ENCODE measurements at places on chromosomes 7 and 10. TPM values are rescaled to one million over a fixed set of nuclear protein-coding genes. Genes with fewer than 3 reads are reported as not detected.
A peak's percentile ranks its signal among the peaks of the same experiment; 100 is the strongest.

- DNase-seq: no peak
Observed at GRCh38 chr7:112898432-112899290, 108.5 kb upstream of the TMEM168 start.

DNA sequence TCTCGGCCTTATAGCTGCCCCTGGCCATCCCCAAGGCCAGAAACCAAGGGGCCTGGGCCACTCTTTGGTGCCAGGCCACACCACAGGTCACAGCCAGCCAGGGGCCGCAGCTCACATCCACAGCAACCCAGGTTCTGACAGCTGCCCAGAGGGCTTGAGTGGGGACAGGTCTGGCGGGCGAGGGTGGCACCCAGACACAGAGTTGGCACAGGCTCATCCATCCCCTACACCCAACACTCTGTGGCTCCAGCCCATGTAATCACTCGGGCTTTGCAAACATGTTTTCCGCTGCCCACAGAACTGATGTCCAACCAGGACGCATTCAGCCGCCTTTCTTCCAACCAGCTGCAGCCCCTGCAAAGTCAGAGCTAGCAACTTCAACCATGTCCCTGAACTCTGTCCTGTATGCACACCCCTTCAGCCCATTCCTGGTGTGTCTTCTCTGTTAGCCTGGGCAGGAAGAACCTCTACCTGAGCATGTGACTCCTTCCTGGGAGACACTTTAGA lies 57.7 kb upstream of the PPP2R2D start:
- DNase-seq: no peak

DNA sequence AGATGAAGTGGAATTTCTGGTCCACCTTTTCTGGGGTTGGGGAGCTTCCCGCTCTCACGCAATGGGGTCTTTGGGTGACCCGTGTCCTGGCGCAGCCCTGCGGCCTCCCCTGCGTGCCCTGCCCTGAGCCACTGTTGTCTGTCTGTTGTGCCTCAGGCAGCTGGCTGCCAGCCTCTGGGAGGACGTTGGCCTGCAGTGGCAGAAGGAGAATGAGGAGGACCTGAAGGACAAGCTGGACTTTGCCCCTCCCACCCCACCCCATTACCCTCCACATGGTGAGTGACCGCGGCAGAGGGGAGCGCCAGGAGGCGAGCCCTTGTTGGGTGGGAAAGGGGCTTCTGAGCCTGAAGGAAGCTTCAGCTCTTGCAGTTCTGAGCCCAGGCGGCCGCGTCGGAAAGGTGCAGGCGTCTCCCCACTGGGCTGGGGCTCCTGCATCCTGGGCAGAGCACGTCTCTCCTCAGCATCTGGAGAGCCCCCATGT lies 14.2 kb upstream of the PRKAR1B start:
- DNase-seq: peak; percentile 10

GRCh38 chr10:20085115-20085514 lies 268.9 kb downstream of the PLXDC2 start:
- no peak for DNase-seq

- DNase-seq: no peak
Observed at GRCh38 chr10:118840776-118841468, 86.2 kb upstream of the CACUL1 start.

The ABCA13 gene
- total RNA-seq: 0.16 TPM

The AHCYL2 gene
- total RNA-seq: 6.7 TPM

DNA sequence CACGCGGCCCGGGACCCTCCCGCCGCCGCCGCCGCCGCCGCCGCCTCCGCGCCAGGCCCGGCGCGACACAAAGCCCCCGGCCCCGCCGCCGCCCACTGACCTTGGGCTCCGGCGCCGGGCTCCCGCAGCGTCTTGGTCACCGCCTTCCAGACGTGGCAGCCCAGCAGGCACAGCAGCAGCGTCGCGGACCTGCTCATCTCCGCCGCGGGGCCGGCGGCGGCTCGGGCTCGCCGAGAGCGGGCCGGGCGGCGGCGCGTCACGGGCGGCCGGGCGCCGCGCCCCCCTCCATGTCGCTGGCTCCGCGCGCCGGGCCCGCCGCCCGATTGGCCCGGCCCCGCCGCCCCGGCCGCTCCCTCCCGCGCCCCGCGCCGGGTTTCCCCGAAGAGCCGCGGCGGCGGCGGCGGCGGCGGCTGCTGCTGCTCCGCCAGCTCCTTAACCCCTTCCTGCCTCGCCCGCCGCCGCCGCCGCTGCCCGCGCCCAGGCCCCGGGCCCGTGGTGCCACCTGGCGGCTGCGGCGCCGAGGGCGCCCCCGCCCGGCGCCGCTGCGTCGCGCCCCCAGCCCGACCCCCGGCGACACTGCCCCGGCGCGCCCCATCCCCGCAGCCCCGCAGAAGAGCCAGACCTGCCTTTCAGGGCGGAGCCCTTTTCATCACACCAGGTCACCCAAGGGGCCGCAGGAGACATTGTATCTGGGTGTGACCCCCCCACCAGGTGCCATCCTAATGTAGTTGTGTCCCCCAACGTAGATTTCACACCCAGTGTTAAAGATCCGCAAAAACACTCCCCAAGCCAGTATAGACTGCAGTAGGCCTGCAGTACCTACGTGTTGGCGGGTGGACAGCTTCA lies at the start of gene FAM171A1:
TSS of gene FAM171A1 (minus strand) at position 434 of the 846 bp plus-strand sequence. CDS start at position 197, 237 bp downstream.
- DNase-seq: peak; percentile 74

The EPHB6 gene
- total RNA-seq: 2.6 TPM

The AMPH gene
- total RNA-seq: 1.7 TPM

- no peak for DNase-seq
Observed at GRCh38 chr7:154777908-154778307, 225.0 kb downstream of the PAXIP1 start.

DNA sequence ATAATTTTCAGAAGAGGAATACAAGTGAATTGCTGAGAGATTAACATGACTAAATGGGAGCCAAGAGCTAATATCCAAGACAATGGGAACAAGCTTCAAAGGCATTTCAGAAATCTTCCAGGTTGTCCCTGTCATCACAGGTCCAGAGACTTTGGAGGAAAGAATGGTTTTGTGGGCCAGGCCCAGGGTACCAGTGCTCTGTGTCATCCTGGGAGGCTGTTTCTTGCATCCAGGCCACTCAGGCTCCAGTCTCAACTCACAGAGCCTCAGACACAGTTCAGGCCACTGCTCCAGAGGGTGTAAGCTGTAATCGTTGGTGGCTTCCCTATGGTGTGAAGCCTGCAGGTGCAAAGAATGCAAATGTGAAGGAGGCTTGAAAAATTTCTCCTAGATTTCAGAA lies 170.4 kb upstream of the NRG3 start:
- no peak for DNase-seq

DNA sequence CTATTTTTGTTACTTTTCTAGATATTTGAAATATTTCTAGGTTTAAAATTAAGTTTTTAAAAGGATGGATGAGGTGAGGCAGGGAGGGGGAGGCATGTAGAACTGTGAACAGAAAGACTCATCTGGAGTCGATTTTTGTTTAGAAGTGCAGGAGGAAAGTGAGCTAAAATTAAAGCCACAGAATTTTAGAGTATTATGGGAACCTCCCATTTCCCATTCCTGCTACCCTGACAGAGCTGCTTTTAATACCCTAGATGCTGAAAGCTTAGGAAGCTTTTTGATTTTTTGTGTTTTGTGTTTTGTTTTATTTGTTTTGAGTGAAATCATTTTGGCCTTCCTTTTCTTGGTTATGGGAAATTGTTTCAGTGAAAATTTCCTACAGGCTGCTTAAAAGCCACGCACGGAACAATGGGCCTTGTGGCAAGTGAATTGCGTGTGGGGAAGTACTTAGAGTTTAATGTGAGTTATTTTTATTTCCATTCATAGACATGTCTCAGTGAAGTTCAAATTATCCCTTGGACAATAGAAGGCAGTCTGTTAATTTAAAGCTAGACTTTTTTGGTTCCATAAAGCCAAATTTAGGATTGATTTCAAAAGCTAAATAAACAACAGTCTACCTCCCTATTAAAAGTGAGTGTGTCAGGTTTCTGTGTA lies 102.0 kb upstream of the HDAC9 start:
- DNase-seq: no peak

DNA sequence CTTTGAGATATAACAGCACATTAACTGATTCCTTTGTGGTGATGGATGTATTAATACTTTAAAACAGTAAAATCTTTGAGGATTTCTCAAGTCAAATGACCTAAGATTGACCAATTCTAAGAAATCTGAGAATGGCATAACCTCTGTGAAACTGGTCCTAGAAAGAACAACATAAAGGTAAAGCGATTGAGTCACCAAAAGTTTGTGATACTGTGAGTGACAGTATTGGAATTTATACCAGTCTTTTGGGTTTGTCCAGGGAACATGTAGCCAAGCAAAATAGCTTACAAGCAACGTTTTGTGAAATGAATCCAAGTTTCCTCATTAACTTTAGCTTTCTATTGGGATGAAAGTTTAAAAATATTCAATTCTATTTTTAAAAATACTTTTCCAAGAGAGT lies 157.4 kb upstream of the TMEM196 start:
- no peak for DNase-seq

Data from Right ventricle myocardium superior (tissue), 1 donor.